ENCODE measurements at places on chromosomes 5 and 9. TPM values are rescaled to one million over a fixed set of nuclear protein-coding genes. Genes with fewer than 3 reads are reported as not detected.

DNA sequence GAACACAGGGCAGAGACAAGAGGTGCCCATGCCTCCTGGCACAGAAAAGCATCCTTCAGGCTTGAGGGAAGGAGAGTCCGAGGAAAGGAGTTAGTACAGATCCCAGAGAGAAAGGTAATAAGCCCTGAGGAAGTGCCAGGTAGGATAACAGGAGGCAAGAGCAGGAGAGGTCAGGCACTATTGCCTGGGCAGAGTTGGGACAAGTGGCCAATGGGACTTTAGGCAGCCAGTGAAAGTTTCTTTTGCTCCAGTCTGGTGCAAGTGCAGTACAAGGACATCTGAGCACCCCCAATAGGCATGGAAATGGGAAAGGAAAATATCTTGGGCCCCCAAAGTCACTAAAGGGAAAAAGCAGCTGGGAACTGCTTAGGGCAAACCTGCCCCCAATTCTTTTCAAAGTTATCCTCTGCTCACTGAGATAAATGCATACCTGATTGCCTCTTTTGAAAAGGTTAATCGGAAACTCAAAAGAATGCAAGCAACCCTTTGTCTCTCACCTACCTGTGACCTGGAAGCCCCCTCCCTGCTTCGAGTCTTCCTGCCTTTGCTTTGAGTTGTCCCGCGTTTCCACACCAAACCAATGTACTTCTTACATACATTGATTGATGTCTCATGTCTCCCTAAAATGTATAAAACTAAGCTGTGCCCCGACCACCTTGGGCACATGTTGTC, 46.5 kb downstream of the ELOVL7 start:
- no peak for DNase-seq

GRCh38 chr9:70883056-70883455, 238.4 kb downstream of the TRPM3 start:
- peak; percentile 23 for DNase-seq

DNA sequence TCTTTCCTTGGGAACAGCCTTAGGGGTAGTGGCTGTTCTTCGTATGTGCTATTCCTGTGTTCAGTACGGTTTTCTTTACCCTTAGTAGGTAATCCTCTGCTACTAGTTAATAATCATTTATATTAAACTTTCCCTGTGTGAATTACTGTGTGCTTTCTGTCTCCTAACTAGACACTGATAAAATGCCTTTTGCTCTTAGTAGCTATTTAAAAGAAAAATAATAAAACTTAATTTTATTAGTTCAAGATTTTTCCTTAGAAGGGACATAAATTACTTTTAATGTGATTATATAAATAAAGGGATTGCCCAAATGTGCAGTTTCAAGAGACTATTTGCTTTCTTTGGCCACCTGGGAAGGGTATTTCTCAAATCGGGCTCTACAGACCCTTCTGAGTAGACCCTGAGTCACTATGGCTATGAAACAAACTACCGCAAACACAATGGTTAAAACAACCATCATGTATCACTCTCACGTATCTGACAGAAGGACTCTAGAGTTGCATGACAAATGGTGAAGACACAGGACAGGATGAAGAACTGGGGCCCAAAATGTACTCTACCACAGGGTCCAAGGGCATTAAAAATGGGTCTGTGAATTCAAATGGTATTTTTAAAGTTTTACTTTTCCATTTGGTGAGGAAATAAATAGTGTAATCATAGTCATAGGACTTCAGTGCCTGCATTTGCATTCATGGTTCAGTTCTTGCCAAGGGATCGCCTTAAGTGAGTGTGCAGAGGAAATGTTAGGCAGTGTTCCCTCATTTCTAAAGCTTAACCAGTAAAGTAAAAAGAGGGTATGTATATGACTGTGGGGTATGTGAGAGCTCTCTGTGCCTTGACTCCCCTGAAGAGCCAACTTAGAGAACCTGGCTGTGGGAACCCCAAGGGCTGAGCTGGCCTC, 97.0 kb downstream of the TSSK1B start:
- peak; percentile 13 for DNase-seq

- DNase-seq, result no peak
Observed at GRCh38 chr5:115052948-115053347, 116.8 kb downstream of the TRIM36 start.

DNA sequence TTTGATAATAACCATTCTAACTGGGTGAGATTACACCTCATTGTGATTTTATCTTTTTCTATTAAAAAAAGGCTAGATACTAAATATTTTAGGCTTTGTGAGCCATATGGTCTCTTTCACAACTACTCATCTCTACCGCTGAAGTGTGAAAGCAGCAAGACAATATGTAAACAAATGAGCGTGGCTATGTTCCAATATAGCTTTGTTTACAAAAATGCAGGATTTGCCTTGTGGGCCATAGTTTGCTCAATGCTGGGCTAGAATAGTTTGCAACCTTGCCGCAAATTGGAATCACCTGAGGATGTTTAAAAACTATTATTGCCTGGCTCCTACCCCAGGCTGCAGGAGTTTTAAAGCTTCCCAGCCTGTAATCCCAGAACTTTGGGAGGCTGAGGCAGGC, 10.2 kb upstream of the GPR150 start:
- no peak for DNase-seq

- DNase-seq, result no peak
Observed at GRCh38 chr5:104372796-104373195, 810.2 kb upstream of the NUDT12 start.

DNA sequence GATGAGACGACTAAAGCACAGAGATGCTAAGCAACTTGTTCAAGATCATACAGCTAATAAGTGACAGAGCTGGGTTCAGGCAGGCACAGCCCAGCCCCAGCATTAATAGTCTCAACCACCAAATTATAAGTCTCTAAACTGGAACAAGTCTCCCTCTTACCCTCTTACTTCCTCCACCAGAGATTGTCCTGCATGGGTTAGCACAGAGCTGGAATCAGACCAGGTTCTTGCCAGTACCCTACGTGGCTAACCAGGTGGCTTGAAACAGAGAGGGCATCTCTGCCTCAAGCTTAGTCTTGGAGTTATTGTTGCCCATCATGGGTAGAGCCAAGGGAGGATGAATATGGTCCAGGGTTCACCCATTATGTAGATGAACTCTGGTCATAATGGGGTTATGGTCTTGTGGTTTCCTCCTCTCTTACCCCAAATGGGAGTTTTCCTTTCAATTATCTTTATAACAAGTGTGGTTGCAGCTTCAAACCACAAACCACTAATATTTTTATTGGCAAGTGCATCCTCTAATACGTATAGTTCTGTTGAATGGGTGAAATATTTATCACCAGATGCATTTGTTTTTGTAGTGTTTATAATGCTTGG, 8.3 kb upstream of the XPA start:
- no peak for DNase-seq

NUTM2G gene
- not detected for total RNA-seq

PCDHB13 gene
- total RNA-seq, result 2.6 TPM

MEGF9 gene
- total RNA-seq, result 11.1 TPM

CTNND2 gene
- total RNA-seq, result not detected

GPR151 gene
- total RNA-seq, result not detected

OMD gene
- total RNA-seq, result not detected

ARL14EPL gene
- total RNA-seq, result 0.20 TPM

Data from RPMI7951 (cell line).